ENCODE measurements at places on chromosomes 5 and 9.

- no peak for DNase-seq
Measured at GRCh38 chr9:70367305-70367930, 47.0 kb downstream of the KLF9 start.

DNA sequence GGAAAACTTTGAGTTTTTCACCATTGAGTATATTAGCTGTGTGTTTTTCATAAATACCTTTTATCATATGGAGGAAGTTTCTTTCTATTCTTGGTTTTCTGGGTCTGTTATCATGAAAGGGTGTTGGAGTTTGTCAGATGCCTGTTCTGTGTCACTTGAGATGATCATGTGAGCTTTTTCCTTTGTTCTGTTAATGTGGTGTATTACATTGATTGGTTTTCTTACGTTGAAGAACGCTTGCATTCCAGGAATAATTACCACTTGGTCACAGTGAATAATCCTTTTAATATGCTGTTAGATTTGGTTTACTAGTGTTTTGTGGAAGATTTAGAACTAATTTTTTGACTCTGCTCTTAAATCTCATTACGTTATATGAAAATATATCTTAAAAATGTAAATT lies 7.8 kb downstream of the PLEKHG4B start:
- no peak for DNase-seq

DNA sequence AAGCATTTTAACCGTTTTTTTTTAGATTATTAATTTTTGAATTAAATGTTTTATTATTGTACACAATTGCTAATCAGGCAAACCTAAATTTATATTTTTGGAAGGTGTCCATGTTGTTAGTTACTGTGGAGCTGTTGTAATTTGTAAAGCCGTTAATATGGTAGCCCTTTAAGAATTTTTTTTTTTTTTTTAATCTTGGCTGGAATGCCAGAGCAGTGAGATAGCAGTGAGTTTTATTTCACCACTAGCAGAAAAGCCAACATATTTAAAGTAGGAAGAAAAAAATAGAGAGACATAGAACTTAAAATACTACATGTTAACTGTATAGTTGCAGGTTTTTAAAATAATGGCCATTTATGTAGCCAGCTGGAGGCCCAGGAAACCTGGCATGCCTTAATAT lies 35.3 kb upstream of the RNF20 start:
- DNase-seq, result no peak

GRCh38 chr5:95842854-95843544 lies 20.5 kb upstream of the GLRX start:
- DNase-seq, result peak; percentile 79

DNA sequence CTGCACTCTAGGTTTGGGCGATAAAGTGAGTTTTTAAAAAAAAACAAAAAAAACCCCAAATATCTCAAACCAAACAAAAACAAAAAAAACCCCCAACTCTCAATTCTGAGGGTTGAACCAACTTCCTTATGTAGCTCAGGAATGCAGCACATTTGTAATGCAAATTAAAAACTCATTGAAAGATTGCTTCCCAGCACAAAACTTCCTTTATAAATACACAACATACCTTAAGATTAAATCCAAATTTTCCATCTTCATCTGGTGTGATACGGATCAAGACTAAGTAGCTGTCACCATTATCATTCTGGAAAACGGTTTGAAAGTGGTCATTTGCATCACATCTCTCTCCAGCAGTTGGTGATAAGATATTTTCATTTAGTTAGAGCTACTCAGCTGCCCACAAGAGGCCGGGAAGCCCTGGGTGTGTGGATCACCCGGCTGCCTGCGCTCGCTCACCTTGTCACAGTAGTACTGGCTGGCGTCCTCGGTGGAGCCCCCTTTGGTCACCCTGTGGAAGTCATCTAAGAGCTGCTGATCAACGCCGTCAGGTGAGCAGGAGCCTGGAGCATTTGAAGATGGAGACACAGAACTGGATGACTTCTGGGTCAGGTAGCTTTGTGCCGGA lies 88.2 kb downstream of the PTPN3 start:
- peak; percentile 7 for DNase-seq

All from erythroblast (primary cell).